ENCODE measurements at places on chromosomes 6 and 20. TPM values are rescaled to one million over a fixed set of nuclear protein-coding genes. Genes with fewer than 3 reads are reported as not detected.

- no peaks in the 10 kb centered on the region for H3K36me3 ChIP-seq
- no peak overlapping the region for H3K4me3 ChIP-seq
- H3K27me3 ChIP-seq, result no peaks in the 10 kb centered on the region
- H3K4me1 ChIP-seq, result peaks cover 7% of the 10 kb centered on the region
Observed at GRCh38 chr6:162728706-162729105, 932 bp downstream of the PACRG start.

DNA sequence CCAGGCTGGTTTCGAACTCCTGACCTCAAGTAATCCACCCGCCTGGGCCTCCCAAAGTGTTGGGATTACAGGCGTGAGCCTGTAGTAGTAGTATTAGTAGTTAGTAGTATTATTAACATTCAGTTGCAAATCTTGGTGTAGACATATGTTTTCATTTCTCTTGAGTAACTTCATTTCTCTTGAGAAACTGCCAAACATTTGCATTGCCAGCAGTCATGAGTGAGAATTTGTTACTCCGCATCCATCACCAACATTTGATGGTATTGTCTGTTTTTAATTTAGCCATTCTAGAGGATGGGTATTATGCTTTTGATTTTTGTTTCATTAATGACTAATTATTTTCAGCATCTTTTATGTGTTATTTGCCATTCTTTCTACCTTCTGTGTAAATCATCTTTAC is 1.5 kb upstream of the ERVFRD-1 start:
- peaks cover 10% of the 10 kb centered on the region for H3K4me1 ChIP-seq
- no peaks in the 10 kb centered on the region for H3K27me3 ChIP-seq
- no peak overlapping the region for H3K27ac ChIP-seq
- no peaks in the 10 kb centered on the region for H3K36me3 ChIP-seq
- H3K4me3 ChIP-seq, result no peak overlapping the region

- no peak overlapping the region for H3K27ac ChIP-seq
- no peaks in the 10 kb centered on the region for H3K27me3 ChIP-seq
- no peaks in the 10 kb centered on the region for H3K36me3 ChIP-seq
- no peaks in the 10 kb centered on the region for H3K4me1 ChIP-seq
Observed at GRCh38 chr20:49372095-49372734, 94.4 kb upstream of the ZNFX1 start.

DNA sequence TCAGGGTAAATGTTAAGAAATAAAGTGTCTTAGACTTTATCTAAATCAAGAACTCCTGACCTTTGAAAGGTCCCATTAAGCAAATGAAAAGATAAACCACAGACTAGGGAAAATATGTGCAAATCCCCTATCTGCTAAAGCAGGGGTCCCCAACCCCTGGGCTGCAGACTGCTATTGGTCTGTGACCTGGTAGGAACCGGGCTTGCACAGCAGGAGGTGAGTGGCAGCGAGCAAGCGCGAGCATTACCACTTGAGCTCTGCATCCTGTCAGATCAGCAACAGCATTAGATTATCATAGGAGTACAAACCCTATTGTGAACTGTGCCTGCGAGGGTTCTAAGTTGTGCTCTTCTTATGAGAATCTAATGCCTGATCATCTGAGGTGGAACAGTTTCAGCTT is 42.4 kb downstream of the LCA5 start:
- H3K4me1 ChIP-seq, result no peaks in the 10 kb centered on the region
- peaks cover 3% of the 10 kb centered on the region for H3K36me3 ChIP-seq
- no peak overlapping the region for H3K27ac ChIP-seq
- no peaks in the 10 kb centered on the region for H3K27me3 ChIP-seq

Gene ULBP2
- 2.2 TPM for total RNA-seq

Gene CDSN
- not detected for total RNA-seq

Gene CYP24A1
- 0.21 TPM for total RNA-seq

Gene PHF20
- total RNA-seq, result 47.9 TPM

GRCh38 chr6:92124200-92124651 is 1295.1 kb downstream of the EPHA7 start:
- no peak overlapping the region for H3K27ac ChIP-seq
- no peak overlapping the region for H3K4me3 ChIP-seq
- no peaks in the 10 kb centered on the region for H3K36me3 ChIP-seq
- H3K4me1 ChIP-seq, result no peaks in the 10 kb centered on the region
- no peaks in the 10 kb centered on the region for H3K27me3 ChIP-seq
- no peak for DNase-seq

Gene RNASET2
- total RNA-seq, result 103 TPM

Gene MEP1A
- total RNA-seq, result 0.41 TPM

- peaks cover 9% of the 10 kb centered on the region for H3K36me3 ChIP-seq
- no peak overlapping the region for H3K4me3 ChIP-seq
- DNase-seq, result no peak
- no peaks in the 10 kb centered on the region for H3K4me1 ChIP-seq
- H3K27ac ChIP-seq, result no peak overlapping the region
Observed at GRCh38 chr6:107928984-107929383, 29.0 kb downstream of the SEC63 start.

Measured in lower lobe of right lung (tissue), 2 donors.